Stimulated activated CD4-positive, alpha-beta T cell treated with anti-CD3 and anti-CD28 coated beads, TNF-alpha, amount 100 ng/mL, for 1 hour (primary cell): ENCODE measurements at places on chromosomes 11 and 22.

GRCh38 chr11:131666617-131667016 is 296.2 kb downstream of the NTM start:
- no peak for DNase-seq

DNA sequence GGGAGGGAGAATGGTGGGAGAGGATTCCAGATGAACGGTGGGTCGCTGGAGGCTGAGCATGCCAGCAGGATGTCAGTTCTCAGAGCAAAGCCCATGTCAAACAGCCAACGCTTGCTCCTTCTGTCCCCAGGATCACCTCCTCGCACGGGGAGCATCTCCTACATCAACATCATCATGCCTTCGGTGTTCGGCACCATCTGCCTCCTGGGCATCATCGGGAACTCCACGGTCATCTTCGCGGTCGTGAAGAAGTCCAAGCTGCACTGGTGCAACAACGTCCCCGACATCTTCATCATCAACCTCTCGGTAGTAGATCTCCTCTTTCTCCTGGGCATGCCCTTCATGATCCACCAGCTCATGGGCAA is 1.5 kb downstream of the MCHR1 start:
- DNase-seq = no peak

GRCh38 chr11:73988227-73988626 is 5.6 kb upstream of the UCP2 start:
- DNase-seq = no peak

- DNase-seq = no peak
These were observed 54.8 kb downstream of the PAK1 start for GRCh38 chr11:77418971-77419597.
